Cardiac fibroblast (primary cell): ENCODE measurements at places on chromosomes 12 and 14.
A peak's percentile ranks its signal among the peaks of the same experiment; 100 is the strongest.

DNA sequence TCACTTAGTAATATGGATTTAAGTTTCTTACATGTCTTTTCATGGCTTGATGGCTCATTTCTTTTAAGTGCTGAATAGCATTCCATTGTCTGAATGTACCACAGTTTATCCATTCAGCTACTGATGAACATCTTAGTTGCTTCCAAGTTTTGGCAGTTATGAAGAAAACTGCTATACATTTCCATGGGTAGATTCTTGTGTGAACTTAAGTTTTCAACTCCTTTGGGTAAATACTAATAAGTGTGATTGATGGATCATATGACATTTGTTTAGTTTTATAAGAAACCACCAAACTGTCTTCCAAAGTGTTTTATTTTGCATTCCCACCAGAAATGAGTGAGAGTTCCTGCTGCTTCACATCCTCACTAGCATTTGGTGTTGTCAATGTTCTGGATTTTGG is 119.2 kb downstream of the NAV3 start:
- DNase-seq, result no peak

DNA sequence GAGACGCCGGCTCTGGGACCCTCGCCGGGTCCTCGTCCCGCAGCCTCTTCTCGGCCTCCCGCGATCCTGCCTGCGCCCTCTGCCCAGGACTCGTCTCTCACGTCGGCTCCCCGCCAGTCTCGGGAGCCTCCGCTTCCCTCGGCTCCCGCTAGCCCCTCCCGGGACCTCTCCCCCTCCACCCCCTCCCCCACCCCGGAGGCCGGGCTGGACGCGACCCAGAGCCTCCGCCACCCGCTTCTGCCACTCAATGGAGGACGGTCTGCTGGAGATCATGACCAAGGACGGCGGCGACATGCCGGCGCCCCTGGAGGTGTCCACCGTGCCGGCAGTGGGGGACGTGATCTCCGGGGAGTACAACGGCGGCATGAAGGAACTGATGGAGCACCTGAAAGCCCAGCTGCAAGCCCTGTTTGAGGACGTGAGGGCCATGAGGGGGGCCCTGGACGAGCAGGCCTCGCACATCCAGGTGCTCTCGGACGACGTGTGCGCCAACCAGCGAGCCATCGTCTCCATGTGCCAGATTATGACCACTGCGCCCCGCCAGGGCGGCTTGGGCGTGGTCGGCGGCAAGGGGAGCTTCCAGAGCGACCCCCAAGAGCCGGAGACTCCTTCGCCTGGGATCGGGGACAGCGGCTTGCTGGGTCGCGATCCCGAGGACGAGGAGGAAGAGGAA is 568 bp downstream of the CCDC184 start:
- DNase-seq, result no peak

DNA sequence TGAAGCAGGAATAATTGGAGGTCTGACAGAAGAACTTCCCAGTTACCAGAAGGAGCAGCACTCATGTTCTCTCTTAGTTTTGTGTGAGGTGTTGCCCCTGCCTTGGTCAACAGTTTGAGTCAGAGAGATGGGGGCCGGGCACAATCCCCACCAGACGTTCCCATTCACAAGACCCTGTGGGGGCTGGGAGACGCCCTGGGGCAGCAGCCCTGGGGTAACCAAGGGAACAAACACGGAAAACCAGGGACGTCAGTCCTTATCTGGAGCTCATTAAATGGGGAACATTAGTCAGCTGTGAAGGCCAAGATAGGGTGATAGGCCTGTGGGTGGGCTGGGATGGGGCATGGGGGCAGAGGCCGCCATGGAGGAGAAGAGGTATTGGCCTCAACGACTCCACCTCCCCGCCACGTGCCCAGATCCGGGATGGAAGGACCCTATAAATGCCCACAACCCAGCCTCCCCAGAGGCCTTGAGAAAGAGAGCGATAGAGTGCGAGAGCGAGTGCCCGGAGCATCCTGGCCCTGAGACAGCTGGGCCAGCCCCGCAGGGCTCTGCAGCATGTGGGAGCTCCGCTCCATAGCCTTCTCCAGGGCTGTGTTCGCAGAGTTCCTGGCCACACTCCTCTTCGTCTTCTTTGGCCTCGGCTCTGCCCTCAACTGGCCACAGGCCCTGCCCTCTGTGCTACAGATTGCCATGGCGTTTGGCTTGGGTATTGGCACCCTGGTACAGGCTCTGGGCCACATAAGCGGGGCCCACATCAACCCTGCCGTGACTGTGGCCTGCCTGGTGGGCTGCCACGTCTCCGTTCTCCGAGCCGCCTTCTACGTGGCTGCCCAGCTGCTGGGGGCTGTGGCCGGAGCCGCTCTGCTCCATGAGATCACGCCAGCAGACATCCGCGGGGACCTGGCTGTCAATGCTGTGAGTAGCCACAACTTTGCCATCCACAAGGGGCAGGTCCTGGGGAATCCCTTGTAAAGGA is at the start of gene AQP2:
TSS of gene AQP2 (plus strand) at position 465 of the 979 bp plus-strand sequence. CDS start at position 559, 94 bp downstream.
- peak; percentile 64 for DNase-seq

DNA sequence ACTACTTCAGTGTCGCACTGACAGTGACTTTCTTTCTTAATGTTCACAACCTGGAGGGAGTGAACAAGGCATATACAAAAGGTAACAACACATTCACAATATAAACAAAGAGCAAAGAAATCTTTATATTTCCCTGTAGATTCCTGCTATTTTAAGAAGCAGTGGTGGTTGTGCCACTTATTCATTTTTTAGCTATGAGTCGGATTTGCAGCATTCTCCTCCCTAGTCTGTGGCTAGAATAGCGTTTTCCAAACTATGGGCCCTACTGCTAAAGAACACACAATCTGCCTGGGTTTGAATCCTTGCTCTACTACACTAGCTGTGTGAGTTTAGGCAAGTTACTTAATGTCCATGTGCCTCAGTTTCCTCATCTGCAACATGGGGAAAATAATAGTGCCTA is 18.6 kb upstream of the MDM1 start:
- peak; percentile 63 for DNase-seq

DNA sequence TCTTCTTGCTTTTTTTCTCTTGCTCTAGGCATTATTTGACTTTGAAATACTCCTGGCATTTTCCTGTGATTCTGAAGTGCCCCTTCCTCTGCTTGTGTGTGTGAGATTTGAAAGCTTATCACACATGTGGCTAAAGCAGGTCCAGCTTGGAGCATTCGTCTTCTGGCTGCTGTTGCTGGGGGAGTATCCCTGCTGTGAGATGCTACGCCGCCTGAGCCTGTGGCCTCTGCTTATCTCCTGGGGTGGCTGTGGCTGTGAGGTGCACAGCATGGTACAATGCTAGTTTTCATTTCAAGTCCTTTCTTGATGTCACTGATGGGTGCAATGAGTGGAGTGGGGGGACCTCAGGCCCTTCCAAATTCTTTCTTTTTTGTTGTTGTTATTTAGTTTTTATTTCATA is 371.8 kb downstream of the ZFP36L1 start:
- DNase-seq, result no peak

DNA sequence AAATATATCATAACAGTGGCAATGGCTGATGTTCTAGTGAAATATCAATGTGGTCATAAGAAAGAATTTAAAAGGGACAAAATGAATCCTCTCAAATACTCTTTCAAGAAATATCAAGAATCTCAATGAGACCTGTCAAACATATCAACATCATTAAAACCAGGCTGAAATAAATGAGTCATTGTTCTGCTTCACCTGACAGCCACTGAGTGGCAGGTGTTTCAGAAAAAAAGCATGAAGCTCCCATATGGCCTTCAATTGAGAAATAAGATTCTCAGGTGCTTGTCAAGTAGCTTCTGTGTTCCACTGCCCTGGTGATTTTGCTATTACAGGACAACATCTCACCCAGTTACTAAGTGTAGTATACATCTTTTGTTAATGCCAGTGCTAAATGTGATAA is 21.5 kb downstream of the ANAPC5 start:
- DNase-seq, result no peak

- peak; percentile 82 for DNase-seq
These were observed 12.2 kb upstream of the SPTB start for GRCh38 chr14:64891839-64892375.

DNA sequence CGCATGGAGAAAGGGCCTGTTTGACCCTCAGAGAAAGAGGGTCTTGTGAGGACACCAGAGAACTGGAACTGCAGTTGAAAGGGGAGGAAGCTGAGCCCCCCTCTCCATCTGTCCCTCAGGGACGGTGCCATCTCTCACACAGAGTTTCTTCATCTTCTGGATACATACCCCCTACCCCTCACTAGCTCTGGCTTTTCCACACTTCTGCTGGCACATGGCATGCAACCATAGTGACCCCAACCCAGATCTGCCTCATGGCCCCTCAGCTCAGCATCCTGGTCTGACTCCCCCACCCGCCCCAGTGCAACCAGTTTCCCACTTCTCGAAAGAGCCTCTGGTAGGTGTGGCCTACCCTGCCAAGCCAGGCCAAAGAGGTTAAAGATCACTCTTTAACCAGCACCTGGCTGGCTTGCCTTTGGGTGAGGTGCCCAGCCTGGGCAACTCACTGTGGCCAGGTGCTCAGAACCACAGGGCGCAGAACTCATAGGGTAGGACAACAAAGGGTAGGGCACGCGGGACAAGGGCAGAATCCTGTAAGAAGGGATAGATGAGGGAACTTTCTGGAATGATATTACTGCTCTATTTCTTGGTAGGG is 25.8 kb downstream of the GALNT16 start:
- DNase-seq, result no peak

DNA sequence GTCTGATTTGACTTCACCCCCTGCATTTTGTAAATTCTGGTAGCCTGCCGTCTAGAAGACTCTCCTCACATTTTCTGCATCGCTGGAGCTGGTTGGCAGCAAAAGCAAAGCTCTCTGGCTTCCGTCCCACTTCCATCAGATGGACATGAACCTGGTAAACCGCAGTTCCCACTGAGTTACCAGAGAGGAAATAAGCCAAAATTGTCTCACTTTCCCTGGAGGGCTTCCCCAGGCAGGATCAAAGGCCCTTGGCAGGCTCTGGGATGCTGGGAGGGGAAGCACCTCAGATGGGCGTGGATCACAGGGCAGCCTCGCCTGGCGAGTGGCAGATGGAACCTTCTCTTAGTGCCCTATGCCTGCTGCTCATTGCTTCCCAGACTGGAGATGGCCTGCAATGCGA is 243.5 kb downstream of the TMEM132C start:
- no peak for DNase-seq

GRCh38 chr14:103067231-103067954 is 10.0 kb upstream of the CDC42BPB start:
- peak; percentile 72 for DNase-seq

- DNase-seq, result no peak
These were observed 13.8 kb downstream of the KRT8 start for GRCh38 chr12:52891044-52891443.

GRCh38 chr12:31119803-31120211 is 46.1 kb downstream of the DDX11 start:
- DNase-seq, result no peak

DNA sequence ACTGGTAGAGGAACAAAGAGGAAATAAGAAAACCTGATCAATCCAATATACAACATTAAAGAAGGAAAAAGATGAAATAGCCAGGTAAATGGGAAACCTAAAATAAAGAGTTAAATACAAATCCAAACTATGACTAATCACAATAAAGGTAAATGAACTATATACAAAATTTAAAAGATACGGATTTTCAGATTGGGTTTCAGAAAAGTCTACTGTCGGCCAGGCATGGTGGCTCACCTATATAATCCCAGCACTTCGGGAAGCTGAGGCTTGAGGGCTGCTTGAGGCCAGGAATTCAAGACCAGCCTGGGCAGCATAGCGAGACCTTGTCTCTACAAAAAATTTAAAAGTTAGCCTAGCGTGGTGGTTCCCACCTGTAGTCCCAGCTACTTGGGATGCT is 39.9 kb upstream of the CHGA start:
- DNase-seq, result no peak

DNA sequence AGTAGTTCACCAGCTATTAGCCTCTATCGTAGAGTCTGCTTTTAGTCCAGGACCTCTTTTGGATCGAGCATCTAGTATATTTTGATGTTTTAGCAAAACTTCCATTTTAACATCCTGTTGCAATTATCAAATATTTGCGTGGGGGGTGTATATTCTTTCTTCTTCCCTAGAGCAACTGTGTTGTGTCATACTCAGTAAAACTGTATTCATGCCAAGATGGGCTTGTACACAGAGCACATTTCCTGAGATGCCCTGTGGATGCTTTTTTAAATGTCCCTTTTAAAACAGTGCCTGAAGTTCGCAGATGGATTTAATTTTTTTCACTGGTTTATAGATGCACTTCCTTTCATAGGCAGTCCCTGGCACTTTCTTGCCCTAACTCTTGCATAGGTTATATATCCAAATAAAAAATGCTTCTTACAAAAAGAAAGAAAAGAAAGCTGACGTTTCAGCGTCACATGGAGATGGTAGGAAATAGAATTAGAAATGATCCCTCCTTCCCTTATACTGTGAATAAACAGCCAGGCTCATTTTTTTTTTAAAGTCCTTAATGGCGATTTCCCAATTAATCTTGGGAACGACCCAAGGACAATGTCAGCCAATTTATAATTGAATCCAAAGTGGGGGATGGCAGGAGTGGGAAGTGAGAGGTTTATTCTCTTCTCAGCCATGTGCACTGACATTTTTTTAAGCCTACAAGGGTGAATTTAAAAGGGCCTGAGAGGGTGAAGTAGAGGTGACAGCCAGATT is 247.0 kb downstream of the SLC41A2 start:
- peak; percentile 89 for DNase-seq

DNA sequence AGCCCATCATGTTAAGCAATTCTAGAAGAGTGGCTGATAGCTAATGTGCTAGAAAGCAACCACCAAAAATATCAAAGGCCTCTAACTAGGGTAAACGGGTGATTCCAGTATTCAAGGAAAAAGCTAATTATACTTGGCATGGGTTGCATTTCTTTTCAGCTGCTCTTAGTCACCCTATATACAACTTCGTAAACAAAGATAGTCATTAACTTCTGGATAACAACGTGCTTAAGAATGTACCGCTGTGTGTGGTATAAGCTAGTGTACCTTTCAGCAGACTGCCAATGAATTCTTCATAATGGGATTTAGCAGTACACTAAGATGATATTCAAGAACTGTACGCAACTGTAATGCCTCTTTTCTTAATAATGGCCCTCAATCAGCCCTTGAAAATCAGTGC is 42.2 kb upstream of the SLC6A13 start:
- no peak for DNase-seq

DNA sequence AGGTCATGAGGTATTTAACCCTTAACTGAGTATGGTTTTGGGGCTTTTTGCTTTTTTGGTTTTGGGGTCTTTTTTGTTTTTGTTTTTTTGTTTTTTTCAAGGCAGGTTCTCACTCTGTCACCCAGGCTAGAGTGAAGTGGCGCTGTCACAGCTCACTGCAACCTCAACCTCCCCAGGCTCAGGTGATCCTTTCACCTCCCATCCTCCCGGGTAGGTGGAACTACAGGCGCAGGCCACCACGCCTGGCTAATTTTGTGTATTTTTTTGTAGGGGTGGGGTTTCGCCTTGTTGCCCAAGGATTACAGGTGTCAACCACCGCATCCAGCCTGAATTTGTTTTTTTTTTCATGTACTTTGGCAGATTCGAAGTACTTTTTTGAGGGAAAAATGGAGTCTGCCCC is 19.9 kb downstream of the RAP1B start:
- no peak for DNase-seq

GRCh38 chr14:64841121-64841651 is 38.5 kb downstream of the SPTB start:
- peak; percentile 43 for DNase-seq

GRCh38 chr12:113796852-113797534 is 169.1 kb downstream of the RBM19 start:
- no peak for DNase-seq

GRCh38 chr14:99730876-99731546 is 46.9 kb downstream of the CYP46A1 start:
- DNase-seq, result no peak

GRCh38 chr12:64090047-64090446 is 132.0 kb downstream of the KICS2 start:
- no peak for DNase-seq
